ENCODE measurements at places on chromosomes 1 and 21. TPM values are rescaled to one million over a fixed set of nuclear protein-coding genes. Genes with fewer than 3 reads are reported as not detected.

Gene LCE1B
- total RNA-seq, result not detected

DNA sequence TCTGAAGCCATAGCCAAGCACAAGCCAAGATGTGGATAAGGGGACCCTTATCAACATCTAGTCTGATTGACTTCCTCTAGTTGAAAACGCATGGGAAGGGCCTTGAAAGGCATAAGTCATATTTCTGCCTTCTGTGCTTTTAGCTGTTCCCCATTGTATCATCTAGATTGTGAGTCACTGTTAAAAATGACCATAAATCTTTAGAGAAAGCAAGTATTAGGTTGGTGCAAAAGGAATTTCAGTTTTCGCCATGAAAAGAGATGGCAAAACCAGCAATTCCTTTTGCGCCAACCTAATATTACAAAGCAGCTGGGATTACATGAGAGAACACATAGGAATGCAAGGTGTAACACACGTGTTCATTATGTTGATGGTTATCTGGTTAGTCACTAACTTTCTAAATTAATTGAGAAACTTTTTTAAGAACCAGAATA is 63.6 kb downstream of the CLIC6 start:
- no peak overlapping the region for H3K27ac ChIP-seq
- no peaks in the 10 kb centered on the region for H3K4me1 ChIP-seq
- DNase-seq, result no peak
- no peaks in the 10 kb centered on the region for H3K36me3 ChIP-seq
- H3K27me3 ChIP-seq, result no peaks in the 10 kb centered on the region

Gene CD1B
- 0.61 TPM for total RNA-seq

Gene KLHL20
- 31.9 TPM for total RNA-seq

- H3K36me3 ChIP-seq, result no peaks in the 10 kb centered on the region
- no peaks in the 10 kb centered on the region for H3K27me3 ChIP-seq
- no peak for DNase-seq
- peaks cover 13% of the 10 kb centered on the region for H3K4me1 ChIP-seq
Measured at GRCh38 chr1:17551755-17552234, 12.3 kb downstream of the ARHGEF10L start.

Gene PROK1
- 0.41 TPM for total RNA-seq

DNA sequence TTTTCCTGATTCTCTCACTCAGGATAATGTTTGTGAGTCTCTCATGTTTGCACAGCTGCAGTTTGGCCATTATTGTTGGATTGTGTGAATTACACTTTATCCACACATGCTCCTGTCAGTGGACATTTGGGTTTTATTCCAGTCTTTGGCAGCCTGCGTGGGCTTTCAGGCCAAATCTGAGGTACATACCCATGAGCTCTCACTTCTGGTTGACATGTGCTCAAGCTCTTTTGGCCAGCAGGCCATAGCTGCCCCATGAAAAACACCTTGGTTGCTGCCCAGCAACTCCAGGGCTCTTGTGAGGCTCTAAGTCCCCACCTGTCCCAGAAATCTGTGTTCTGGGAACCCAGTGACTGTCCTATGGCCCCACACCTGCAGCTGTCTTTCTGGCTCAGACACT is 124.5 kb upstream of the GALNT2 start:
- H3K36me3 ChIP-seq, result no peaks in the 10 kb centered on the region
- H3K4me3 ChIP-seq, result no peak overlapping the region
- H3K27ac ChIP-seq, result no peak overlapping the region
- no peaks in the 10 kb centered on the region for H3K4me1 ChIP-seq

Gene SH2D5
- total RNA-seq, result 0.52 TPM

- H3K36me3 ChIP-seq, result no peaks in the 10 kb centered on the region
- no peaks in the 10 kb centered on the region for H3K27me3 ChIP-seq
- H3K27ac ChIP-seq, result no peak overlapping the region
- H3K4me3 ChIP-seq, result no peak overlapping the region
- DNase-seq, result no peak
Measured at GRCh38 chr21:33393348-33393747, 9.9 kb upstream of the IFNGR2 start.

- peaks cover 56% of the 10 kb centered on the region for H3K4me1 ChIP-seq
- H3K36me3 ChIP-seq, result no peaks in the 10 kb centered on the region
- no peaks in the 10 kb centered on the region for H3K27me3 ChIP-seq
Measured at GRCh38 chr1:41731516-41732030, 187.1 kb downstream of the HIVEP3 start.

DNA sequence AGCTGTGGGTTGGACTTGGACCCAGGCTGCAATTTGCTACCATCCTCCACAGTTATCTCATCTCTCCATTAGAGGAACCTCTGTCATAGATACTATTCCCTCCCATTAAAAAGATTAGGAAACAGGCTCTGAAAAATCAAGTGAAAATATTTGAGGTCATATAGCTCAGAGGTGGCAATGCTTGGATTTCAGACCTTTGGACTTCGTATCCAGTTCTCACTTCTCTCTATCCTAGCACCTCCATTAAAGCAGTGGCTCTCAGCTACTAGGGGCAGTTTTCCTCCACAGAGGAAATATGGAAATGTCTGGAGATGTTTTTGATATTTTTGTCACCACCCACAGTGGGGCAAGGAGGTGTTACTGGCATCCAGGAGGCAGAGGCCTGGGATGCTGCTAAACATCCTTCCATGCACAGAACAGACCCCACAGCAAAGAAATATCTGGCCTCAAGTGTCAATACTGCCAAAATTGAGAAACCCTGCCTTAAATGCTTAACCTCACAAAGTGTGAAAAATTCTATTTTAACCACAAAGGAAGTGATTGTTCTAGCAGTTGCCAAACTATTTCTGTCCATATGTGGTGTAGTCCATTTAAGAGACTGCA is 54.1 kb downstream of the C8A start:
- no peaks in the 10 kb centered on the region for H3K4me1 ChIP-seq
- no peak for DNase-seq
- H3K27ac ChIP-seq, result no peak overlapping the region
- no peaks in the 10 kb centered on the region for H3K36me3 ChIP-seq
- H3K27me3 ChIP-seq, result no peaks in the 10 kb centered on the region

Gene GSTM1
- not detected for total RNA-seq

- peaks cover 7% of the 10 kb centered on the region for H3K4me1 ChIP-seq
- no peaks in the 10 kb centered on the region for H3K27me3 ChIP-seq
- no peak overlapping the region for H3K4me3 ChIP-seq
- no peak for DNase-seq
- H3K27ac ChIP-seq, result no peak overlapping the region
- H3K36me3 ChIP-seq, result peaks cover 3% of the 10 kb centered on the region
Measured at GRCh38 chr1:246599315-246599714, 33.1 kb downstream of the CNST start.

DNA sequence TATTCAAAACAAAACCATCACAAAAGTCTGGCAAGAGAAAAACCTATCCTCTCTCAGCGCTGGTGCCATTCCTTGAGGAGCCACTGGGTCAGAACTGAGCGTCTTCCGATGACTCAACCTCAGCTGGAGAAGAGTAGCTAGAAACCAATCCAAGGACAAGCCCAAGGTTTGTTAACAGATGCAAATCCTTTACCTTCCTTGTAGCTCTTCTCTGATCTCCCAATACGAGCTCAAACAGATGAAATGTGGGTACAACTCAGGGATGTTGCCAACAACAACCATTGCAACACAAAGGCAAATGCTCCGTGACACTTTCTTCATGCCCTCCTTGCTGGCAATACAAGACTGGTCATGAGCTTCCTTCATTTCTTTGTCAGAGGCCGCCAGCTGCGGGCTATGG is 337.1 kb downstream of the SIPA1L2 start:
- DNase-seq, result no peak
- no peaks in the 10 kb centered on the region for H3K36me3 ChIP-seq
- peaks cover 6% of the 10 kb centered on the region for H3K4me1 ChIP-seq

Measured in upper lobe of right lung (tissue), 1 donor.